Lower leg skin (tissue), 4 donors: ENCODE measurements at places on chromosomes 16 and 17. TPM values are rescaled to one million over a fixed set of nuclear protein-coding genes. Genes with fewer than 3 reads are reported as not detected.

DNA sequence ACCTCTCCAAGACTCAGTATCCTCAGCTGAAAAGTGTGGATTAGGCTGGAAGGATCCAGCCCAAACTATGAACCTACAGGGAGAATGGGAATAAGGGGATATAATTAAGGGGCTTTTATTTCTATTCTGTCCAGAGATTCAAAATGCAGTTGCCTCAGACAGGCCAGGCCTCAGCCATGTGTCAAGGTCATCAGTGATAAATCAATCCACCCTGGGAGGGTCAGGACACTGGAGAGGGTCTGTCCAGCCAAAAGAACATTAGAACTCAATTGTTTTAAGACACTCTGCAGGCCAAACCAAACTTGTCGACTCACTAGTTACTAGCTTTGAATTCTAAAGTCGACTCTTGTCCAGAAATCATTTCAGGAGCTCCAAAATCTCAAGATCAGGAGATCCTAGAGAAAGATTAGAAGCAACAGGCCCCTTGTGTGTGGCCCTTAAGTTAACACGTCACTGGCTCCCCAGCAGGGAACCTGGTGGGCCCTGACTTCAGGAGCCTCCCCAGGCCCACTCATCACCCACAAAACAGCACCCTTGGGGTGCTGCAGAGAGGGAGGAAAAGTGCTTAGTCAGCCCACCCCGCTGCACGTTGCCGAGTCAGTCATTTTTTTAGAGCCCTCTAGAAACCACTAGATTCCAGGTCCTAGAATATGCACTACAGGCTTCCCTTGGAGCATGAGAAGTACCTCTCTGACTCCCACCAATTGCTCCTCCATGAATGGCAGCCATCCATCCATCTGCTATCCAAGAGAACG is 156.8 kb downstream of the XYLT1 start:
- no peak for DNase-seq

- no peak for DNase-seq
Measured at GRCh38 chr16:28549301-28549899, 4.3 kb upstream of the SGF29 start.

DNA sequence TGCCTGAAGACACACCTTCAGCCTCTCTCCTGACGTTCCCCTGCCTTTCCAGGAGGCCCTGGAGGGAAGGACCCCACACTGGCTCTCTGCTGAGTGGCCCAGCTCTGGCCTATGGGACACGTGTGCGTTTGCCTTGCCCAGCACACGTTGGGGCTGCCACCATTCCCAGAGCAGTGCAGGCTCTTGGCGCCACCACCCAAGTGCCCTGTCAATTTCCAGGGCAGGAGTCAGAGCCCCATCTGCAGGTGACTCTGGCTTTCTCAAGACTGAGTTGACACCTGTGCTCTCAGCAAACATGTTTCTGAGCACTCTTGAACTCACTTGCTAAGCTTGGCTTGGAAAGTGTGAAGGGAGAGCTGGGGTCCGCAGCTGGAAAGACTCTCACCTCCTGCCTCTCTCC is 4.7 kb upstream of the IRF8 start:
- no peak for DNase-seq

- no peak for DNase-seq
Measured at GRCh38 chr17:32266389-32267301, 1.0 kb downstream of the RHBDL3 start.

- DNase-seq = no peak
Measured at GRCh38 chr16:11719171-11719570, 23.5 kb downstream of the TXNDC11 start.

GRCh38 chr17:78133179-78133951 is 2.8 kb downstream of the TMC8 start:
- DNase-seq = no peak

GRCh38 chr17:20128036-20128667 is 119.0 kb downstream of the SPECC1 start:
- no peak for DNase-seq

- no peak for DNase-seq
Measured at GRCh38 chr16:4667203-4667963, 26.0 kb upstream of the NUDT16L1 start.

DNA sequence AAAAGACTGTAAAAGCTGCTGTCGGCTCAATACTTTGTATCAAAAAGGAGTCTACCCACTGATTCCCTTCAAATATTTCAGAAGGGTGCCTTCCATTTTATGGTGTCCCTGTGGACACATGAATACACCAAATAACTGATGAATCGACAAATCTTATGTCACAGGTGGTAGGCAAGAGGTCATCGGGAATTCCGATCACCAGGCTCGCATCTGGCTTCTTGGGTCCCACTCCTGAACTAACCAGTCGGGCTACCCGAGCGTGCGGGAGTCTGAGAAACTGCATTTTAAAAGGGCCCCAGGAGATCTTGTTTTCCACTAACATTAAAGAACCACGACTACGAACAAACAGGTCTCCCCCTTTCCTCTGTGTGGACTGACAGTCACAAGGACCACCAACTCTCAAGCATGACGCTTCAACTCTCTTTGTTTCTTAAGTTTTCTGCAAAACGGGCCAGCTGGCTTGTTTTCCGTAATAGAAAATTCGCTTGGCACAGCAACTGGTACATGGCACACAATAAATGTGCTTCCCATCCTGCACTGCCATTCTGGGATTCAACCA is 873 bp downstream of the PSME3IP1 start:
- DNase-seq = no peak

DNA sequence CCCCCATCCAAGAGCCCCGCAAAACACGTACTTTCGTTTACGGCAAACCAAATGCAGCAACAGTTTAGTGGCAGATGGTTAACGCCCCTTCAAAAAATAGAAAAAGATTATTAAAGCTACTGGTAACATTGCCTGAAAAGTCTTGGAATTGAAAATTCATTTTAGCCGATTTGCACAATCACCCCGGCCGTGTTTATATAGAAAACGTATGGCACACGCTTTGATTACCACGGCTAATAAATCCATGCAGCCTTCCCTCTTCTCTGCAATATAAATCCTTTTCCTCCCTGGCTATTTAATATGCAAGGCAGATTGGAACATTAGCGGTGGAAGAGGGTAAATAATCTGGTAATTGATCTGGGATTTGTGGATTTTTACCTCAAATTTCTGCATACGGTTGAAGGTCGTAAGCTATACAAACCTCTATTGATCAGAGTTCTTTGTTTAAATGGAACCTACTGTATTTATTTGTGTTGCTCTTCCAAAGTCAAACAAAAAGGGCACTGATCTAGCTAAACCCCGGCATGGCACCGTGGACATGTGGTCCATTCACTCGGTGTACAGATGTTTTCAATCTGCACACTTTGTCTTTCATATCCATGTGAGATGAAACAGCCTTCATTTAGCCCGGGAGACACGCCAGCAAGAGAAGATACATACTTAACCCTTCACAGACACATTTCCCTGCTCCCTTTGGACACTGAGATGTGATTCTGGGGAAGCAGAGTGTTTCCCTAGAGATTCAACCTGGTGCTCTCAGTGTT is 238.1 kb upstream of the MAF start:
- DNase-seq = no peak

GRCh38 chr16:11396241-11397048 is 51.2 kb downstream of the RMI2 start:
- DNase-seq = peak; percentile 51

DNA sequence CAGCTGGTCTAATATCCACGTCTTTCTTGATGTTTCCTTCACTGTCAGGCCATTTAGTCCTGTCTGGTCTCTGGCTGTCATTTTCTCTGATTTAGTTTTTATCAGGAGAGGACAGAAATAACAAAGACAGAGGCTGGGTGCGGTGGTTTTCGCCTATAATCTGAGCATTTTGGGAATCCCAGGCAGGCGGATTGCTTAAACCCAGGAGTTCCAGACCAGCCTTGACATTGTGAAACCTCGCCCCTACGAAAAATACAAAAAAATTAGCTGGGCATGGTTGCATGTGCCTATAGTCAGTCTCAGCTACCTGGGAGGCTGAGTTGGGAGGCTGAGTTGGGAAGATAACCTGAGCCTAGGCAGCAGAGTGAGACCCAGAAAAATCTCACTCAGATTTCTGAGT is 7.1 kb downstream of the SRCAP start:
- no peak for DNase-seq

DNA sequence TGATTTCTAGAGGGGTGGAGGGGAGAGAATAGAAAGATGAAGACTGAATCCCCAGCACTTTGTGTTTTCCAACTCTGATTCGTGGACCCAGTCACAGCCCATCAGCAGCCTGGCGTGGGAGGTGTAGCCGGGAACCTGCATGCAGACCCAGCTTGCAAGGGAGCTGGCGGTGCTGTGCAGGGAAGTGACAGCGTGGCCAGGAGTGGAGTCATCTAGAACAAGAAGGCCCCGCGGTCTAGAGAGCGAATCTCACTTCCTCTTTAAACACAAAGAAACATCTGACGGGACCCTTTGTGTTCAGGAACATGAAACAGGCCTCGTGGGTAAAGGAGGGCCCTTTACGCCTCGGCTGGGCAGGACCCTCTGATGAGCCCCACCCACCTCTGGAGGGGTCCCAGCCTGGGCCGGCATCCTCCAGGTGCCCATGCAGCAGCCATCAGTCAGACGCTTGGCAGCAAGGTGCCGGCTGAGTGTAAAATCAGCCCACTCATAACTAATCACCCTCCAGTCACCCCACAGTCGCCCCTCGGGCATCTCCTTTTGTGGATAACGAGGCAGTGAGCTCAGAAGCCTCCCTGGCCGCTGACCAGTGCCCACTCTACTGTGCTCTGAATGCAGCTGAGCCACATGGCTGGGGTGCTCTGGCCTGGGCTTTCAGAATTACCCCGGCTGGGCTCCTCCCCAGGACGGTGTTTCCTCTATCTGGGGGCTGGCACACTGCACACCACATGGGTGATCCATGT is 4.4 kb downstream of the SNAI3 start:
- DNase-seq = peak; percentile 90

DNA sequence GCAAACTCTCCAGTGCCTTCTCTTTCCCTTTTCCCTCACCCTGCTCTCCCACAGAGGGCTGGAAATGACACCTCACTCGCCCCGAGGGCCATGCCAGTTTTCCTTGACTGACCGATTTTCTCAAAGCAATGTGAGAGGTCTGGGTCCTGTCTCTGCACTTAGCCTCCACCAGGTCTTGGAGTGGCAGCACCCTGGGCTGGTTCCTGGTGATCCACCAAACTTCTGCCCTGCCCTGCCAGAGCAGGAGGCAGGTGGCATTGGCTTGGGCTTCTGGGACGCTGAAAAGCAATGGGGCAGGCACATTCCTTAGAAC is 97.5 kb downstream of the RAB11FIP4 start:
- no peak for DNase-seq

DNA sequence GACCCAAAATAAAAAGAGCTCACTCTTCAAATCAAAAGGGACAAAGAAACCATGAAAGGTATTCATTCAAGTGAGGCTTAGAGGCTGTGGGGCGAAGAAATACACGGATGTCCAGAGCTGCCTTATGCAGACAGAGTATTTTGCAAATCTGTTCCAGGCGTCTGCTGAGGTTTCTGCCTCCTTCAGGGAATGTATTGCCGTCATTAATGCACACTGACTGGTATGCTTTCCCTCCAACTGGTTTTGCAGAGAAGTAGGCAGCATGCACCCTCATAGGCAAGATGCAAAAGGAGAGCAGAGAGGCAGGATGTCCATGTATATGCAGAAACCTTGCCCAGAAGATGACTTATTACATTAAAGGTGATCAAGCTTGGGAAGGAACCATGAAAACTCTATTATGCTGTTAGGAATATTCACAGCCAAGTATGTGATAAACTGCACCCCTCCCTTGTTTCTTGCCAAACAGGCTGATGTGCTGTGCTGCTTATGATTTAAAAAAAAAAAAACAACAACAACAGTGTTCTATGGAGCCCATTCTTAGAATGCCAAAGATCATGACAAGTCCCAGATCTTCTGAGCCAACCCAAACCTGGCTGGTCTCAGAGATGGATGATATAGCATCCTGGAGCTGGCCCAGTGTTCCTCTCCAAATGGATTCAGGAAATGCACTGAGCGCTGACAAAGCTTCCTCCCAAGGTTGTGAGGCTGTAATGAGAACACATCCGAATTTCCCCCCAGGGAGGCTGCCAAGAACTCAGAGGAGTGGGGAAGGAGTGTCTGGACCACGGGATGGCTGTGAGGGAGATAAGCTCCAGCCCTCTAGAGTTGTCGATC is 77.6 kb upstream of the HLF start:
- DNase-seq = no peak

DNA sequence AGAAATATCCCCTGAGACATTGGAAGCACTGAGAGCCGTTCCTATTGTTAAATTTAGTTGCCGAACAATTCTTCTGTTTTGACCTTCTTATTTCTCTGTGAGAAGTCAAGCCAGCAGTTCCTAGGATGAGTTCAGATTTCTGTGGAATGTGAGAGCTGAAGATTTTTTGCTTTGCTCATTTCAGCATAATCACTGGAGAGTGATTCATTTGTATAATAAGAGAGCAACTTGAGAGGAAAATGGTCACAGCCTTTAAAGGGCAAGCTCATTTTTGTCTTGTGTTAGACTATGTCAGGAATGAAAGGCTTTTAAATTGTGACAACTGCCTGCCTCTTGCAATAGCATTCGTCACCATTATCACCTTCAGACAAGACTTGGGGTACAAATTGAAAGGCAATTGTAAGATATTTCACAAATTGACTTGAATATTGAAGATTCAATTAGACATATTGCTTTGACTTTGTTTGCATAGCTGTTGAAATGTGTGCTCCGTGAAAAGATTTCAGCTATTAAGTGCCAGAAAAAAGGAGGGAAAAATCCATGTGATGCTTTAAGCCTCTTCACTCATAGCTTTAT is 900.0 kb upstream of the GOT2 start:
- DNase-seq = no peak

DNA sequence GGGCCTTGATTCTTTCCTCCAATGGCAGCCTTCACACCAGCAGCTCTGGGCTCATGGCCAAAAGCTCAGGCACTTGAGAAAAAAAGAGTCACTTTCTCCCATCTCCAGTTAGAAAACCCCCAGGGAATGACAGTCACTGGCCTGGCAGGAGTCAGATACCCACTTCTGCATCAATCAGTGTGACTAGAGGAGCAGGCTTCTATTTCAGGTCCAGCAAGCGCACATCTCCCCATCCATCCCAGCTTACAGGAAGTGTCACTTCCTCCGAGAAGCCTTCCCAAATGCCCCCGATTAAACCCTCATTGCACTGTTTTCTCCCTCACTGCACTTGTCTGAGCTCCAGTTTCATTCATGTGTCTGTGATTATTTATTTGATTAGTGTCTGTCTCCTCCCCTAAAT is 30.4 kb upstream of the CCL1 start:
- peak; percentile 42 for DNase-seq

GRCh38 chr16:57600048-57600835 is 28.2 kb upstream of the ADGRG1 start:
- DNase-seq = peak; percentile 17

Gene AIPL1
- not detected for total RNA-seq

Gene SRL
- total RNA-seq = 0.04 TPM

Gene CCL11
- not detected for total RNA-seq

Gene KRTAP4-6
- total RNA-seq = 0.25 TPM

Gene RHBDL1
- total RNA-seq = 1.4 TPM

Gene CEP295NL
- total RNA-seq = 2.2 TPM

Gene GUCY2D
- not detected for total RNA-seq

Gene ZNF646
- 28.5 TPM for total RNA-seq
